ENCODE measurements at places on chromosomes 4 and X. TPM values are rescaled to one million over a fixed set of nuclear protein-coding genes. Genes with fewer than 3 reads are reported as not detected.

DNA sequence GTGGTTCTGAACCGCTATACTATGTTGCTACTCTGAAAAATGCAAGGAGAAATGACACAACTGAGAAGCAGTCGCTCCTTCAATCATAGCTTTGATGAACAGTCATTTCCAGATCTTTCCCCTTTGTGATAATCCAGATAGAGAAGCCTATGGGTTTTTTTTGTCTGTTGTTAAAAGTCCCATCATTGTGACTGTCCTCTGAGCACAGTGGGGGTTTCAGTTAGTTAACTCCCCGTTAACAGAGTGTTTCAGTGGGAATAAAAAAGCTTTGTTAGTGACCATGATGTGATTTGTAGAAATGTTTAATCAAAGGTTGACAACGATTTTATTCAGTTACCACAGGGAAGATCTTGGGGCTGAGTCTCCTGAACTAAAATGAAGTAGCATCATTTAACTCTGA, 176.2 kb upstream of the MAOA start:
- no peak overlapping the region for H3K27ac ChIP-seq
- peaks cover 62% of the 10 kb centered on the region for H3K27me3 ChIP-seq
- DNase-seq = no peak

- no peaks in the 10 kb centered on the region for H3K27me3 ChIP-seq
- H3K27ac ChIP-seq = no peak overlapping the region
- no peak overlapping the region for H3K4me3 ChIP-seq
- no peaks in the 10 kb centered on the region for H3K36me3 ChIP-seq
- no peak for DNase-seq
- H3K4me1 ChIP-seq = peaks cover 5% of the 10 kb centered on the region
Measured at GRCh38 chr4:24278693-24279092, 305.7 kb downstream of the DHX15 start.

- peak overlapping the region; percentile 96 for H3K27ac ChIP-seq
- H3K36me3 ChIP-seq = peaks cover 25% of the 10 kb centered on the region
- peaks cover 36% of the 10 kb centered on the region for H3K4me1 ChIP-seq
- H3K27me3 ChIP-seq = no peaks in the 10 kb centered on the region
- H3K4me3 ChIP-seq = peak overlapping the region; percentile 93
- DNase-seq = no peak
Measured at GRCh38 chr4:78553043-78553396, 1.4 kb downstream of the ANXA3 start.

DNA sequence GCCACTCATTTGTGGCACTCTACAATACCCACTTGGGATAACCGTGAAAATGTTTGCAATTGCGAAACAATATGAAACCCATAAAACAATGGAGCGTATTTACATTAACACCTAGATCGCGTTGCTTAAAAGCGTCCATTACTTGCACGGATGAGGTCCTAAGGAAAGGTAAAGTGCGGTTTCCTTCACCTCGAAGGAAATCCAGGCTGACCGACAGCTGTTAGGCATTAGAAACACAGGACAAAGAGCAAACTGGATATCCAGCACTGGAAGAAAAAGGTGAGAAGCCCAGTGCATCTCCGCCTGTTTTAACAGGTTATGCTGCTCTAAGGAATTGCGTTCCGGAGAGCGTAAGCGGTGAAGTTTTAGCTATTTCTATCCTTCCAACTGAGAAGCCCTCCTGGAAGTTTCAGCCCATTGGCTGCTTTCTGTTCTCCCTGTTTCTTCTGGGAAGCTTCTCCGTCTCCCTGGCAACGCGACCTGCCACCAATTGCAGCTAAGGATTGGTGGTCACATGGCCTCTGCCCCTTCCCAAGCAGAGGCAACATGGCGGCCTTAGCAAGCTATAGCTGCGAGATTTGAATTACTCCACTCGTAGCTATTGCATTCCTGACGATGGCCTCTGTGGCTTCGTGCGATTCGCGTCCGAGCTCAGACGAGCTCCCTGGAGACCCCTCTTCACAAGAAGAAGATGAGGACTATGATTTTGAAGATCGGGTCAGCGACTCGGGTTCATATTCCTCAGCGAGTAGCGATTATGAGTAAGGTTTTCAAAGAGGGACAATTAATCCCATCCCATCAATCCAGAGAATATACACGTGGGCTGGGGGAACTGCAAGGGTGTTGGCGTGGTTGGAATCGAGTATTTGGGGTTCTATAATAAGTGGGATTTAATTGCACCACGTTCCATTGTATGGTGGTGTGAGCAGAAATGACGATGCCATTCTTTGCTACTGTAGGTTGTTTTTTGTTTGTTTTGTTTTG, at the start of gene INTU:
Gene INTU, plus strand, starts transcription at position 538 of the 984 bp plus-strand sequence. Its CDS starts 78 bp downstream, at position 616.
- peaks cover 8% of the 10 kb centered on the region for H3K36me3 ChIP-seq
- H3K27me3 ChIP-seq = no peaks in the 10 kb centered on the region
- H3K4me3 ChIP-seq = peak within 1 kb of the TSS; percentile 96
- peaks cover 7% of the 10 kb centered on the region for H3K4me1 ChIP-seq

- H3K4me1 ChIP-seq = peaks cover 8% of the 10 kb centered on the region
- peaks cover 4% of the 10 kb centered on the region for H3K36me3 ChIP-seq
- no peak for DNase-seq
- H3K4me3 ChIP-seq = no peak overlapping the region
- no peak overlapping the region for H3K27ac ChIP-seq
Measured at GRCh38 chr4:8506006-8506372, 65.4 kb downstream of the TRMT44 start.

DNA sequence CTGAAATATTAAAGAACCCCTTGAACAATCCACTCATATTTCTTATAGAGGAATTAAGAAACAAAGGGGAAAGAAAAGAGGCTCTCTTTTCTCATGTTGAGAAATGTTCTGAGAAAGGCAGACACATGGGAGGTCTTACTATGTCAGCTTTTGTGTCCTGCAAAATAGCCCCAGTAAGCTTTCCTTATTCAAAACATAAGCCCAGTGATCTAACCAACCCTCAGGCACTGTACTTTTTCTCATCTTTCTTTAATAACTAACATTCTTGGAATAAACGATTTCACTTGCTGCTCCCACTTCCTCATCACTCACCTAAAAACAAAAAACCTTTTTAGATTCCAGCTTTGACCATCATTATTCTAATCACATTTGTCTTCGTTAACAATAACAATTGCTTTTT, 115.9 kb downstream of the GLRA3 start:
- no peaks in the 10 kb centered on the region for H3K36me3 ChIP-seq
- no peaks in the 10 kb centered on the region for H3K27me3 ChIP-seq
- H3K4me1 ChIP-seq = peaks cover 8% of the 10 kb centered on the region
- no peak for DNase-seq
- H3K27ac ChIP-seq = no peak overlapping the region

- H3K4me1 ChIP-seq = no peaks in the 10 kb centered on the region
- peaks cover 6% of the 10 kb centered on the region for H3K36me3 ChIP-seq
- no peak overlapping the region for H3K4me3 ChIP-seq
Measured at GRCh38 chrX:152918707-152919106, 20.8 kb downstream of the ZNF185 start.

DNA sequence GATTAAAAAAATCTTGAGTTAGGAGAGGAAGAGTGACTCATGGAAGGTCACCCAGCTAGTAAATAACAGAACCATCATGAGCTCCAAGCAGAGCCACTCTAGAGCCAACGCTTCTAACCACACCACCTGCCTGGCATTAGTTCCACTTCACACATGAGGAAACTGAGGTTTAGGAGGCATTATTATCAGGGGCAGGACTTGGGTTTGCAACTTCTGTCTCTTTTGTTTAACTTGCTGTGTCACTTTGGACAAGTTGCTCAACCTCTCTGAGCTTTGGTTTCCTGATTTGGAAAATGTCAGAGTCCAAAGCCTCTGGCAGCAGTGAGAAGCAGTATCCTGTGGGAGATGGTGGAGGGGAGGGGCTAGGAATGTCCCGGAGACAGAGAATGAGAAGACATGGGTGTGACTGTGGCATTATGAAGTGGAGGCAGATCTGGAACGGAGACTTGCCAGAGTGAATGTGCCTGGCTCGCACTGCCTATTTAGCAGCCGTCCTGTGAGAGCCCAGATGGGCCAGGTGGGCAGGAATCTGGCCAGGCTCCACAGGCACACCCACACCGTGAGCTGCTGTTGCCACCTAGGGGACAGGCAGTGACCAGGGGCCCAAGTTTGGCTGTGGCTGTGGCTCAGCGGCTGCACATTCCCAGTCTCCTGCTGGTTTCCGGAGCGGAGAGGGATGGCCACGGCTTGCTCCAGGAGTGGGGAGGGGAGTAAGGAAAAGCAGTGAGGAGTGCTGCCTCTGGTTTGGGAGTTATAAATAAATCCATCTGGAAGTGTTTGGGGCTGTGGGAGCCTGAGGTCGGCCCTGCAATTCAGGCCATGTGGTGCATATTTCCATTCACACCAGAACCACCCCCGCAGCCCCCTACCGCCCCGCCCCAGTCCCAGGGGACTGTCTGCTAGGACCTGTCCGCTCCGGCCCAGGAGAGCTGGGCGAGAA, 93.4 kb downstream of the NHSL2 start:
- H3K27me3 ChIP-seq = peaks cover 88% of the 10 kb centered on the region
- H3K36me3 ChIP-seq = no peaks in the 10 kb centered on the region
- DNase-seq = no peak
- no peak overlapping the region for H3K4me3 ChIP-seq

DNA sequence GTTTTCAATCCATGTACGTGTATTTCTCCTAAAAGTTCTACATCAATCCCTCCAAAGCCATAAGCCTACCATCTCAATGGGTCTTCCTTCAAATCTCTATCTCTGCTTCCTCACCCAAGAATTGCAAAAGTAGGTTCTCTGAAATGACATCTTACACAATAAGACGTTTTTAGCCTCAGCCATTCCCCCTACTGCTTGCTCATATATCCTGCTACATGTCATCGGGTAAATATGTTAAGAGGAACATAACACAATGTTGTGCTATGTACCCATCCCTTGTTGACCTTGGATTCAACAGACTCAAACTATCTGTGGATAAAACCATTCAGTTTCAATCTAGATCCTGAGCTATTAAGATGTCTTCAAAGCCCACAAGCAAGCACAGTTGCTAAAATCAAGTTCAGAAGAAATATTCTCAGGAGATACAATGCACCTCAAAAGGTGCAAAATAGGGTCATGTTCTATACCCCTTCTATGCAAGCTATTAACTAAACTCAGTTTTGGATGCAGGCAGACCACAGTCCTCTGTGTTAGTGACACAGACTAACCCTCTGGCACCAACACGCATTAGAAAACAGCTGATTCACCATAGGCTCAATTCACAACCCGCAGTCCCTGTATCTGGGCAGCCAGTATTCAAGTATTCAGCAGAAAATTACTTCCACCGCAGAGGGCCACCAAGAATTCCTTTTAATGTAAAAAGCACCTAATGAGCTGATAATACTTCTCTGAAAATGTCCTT, 56.8 kb downstream of the CD99L2 start:
- peaks cover 4% of the 10 kb centered on the region for H3K36me3 ChIP-seq
- peaks cover 36% of the 10 kb centered on the region for H3K4me1 ChIP-seq
- peak; percentile 79 for DNase-seq

GRCh38 chr4:107432451-107432850, 287.6 kb downstream of the PAPSS1 start:
- H3K27ac ChIP-seq = no peak overlapping the region
- no peaks in the 10 kb centered on the region for H3K27me3 ChIP-seq
- H3K4me1 ChIP-seq = no peaks in the 10 kb centered on the region
- no peak for DNase-seq
- H3K4me3 ChIP-seq = no peak overlapping the region
- no peaks in the 10 kb centered on the region for H3K36me3 ChIP-seq

- H3K27ac ChIP-seq = no peak overlapping the region
- H3K4me3 ChIP-seq = no peak overlapping the region
- no peak for DNase-seq
- H3K27me3 ChIP-seq = no peaks in the 10 kb centered on the region
- H3K4me1 ChIP-seq = peaks cover 6% of the 10 kb centered on the region
Measured at GRCh38 chrX:68115371-68115770, 317.9 kb downstream of the OPHN1 start.

- H3K27me3 ChIP-seq = peaks cover 4% of the 10 kb centered on the region
- peak; percentile 50 for DNase-seq
- H3K4me1 ChIP-seq = no peaks in the 10 kb centered on the region
- H3K27ac ChIP-seq = no peak within 1 kb of the TSS
- H3K4me3 ChIP-seq = peak within 1 kb of the TSS; percentile 80
Measured at GRCh38 chrX:40097504-40098263, at the start of gene BCOR. BCOR (minus strand) TSS chrX:40097958; CDS start chrX:40077929, 20,029 bp downstream.

DNA sequence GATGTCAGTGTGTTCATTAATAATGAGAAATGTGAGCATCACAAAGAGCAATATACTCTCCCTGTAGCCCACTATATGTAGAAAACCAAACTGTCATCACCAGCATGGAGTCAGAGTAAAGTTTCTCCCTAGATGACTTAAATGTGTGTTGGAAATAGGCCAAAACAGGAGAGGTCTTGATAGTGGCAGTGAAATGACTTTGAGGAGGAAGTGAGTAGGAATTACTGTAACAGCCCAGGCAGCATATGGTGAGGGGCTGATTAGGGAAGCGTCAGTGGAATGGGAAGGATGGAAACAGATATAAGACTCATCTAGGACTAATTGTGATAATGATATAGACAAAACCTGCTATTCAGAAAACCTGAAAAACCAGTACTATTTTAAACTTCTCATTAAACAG, 83.9 kb downstream of the ATXN3L start:
- H3K4me3 ChIP-seq = no peak overlapping the region
- no peaks in the 10 kb centered on the region for H3K36me3 ChIP-seq
- no peak overlapping the region for H3K27ac ChIP-seq
- no peaks in the 10 kb centered on the region for H3K4me1 ChIP-seq
- DNase-seq = no peak
- H3K27me3 ChIP-seq = peaks cover 41% of the 10 kb centered on the region

DNA sequence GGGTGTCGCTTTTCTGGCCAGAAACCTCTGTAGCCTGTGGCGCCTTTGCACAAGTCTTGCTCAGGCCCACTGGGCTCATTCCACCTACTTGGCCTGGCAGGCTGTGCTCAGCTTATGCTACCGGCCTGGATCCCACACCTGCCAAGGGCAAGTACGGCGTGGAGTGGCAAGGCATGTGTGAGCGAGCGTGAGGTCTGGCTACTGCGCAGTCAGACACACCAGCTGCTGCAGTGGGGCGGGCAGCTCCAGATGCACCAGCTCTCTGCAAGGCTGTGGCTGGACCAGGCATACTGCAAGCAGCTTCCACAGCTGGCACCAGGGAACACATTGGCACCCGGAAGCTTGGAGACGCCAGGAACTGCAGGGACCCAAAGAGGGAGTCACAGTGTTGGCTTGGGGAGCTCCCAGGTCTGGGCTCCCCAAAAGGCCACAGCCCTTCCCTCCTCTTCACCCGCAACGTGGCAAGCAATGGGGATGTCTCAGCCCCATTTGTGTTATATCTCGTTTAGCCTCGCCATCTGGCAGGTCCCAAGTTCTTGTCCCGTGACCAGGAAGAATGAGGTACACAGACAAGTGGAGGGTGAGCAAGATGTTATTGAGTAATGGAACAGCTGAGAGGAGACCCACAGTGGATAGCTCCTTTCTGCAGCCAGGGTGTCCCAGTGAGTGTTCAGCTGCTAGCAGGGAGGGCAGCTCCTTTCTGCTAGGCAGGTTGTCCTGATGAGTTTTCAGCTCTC, 3.8 kb upstream of the FBXW7 start:
- H3K4me3 ChIP-seq = no peak overlapping the region
- H3K27me3 ChIP-seq = no peaks in the 10 kb centered on the region
- H3K27ac ChIP-seq = no peak overlapping the region
- DNase-seq = no peak

SSX4 gene
- total RNA-seq = not detected

TASL gene
- total RNA-seq = not detected

HOPX gene
- total RNA-seq = not detected

NEK1 gene
- total RNA-seq = 15.5 TPM

CLNK gene
- not detected for total RNA-seq

BRS3 gene
- not detected for total RNA-seq

AFF2 gene
- 0.42 TPM for total RNA-seq

DGAT2L6 gene
- not detected for total RNA-seq

AGA gene
- total RNA-seq = 17.3 TPM

FAM9C gene
- total RNA-seq = not detected
